ENCODE measurements at places on chromosomes 7 and 10.

GRCh38 chr7:17668122-17668521 is 272.2 kb downstream of the SNX13 start:
- DNase-seq = no peak

- DNase-seq = no peak
These were observed 1.3 kb upstream of the RASSF4 start for GRCh38 chr10:44958196-44958897.

DNA sequence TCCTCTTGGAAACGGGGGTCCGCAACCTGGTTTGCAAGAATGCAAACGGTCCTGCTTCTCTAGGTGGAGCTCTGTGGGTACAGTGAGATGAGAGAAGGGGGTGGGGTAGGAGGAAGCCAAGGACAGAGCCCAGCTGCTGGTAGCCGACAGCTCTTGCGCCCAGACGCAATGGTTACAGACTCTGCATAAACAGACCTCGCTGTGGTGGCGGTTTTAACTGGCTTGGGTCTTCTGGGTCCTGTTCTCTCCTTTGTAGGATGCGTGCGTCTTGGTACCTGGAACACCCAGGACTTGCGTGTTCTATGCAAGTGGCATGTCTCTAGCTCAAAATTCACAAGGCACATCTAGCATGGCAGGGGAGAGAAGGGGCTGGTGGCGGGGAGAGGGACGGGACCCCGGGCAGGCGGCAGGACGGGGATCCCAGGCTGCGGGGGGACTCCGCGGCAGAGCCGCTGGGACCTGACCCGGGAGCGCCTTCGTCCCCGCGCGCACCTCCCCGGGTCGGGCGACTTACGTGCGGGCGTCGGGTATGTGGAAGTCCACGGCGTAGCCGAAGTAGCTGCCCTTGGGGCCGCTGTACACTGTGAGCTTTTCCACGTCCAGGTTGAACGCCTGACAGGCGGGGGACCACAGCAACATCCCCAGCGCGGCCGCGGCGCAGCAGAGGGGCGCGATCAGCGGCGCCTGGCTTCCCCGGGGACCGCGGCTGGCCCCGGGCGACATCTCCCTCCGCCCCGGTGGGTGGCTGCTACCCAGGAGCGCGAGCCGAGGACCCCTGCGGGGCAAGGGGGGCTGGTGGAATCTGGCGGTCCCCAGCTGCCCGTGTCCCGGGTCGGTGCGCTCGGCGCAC is 448 bp downstream of the ITGA8 start:
- no peak for DNase-seq

DNA sequence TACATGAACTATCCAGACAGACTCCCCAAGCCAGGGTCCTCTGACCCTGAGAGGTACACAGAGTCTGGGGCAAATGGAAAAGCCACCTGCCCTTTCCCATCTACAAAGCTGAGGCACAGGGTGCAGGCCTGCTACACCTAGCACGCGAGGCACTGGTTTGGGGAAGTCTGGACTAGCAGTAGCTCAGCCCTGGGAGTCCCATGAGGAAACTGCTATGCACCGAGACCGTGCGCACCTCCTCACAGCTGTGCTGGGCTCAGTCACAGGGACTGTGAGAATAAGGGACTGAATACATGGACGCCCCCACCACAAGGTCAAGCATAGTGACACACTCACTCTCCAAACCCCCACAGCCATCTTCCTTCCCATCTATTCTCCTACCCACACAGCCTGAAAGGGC is 8.2 kb downstream of the MAT1A start:
- DNase-seq = no peak

Data from NCI-H1048 (cell line).